Stimulated activated naive CD4-positive, alpha-beta T cell (primary cell): ENCODE measurements at places on chromosomes 4 and X.

DNA sequence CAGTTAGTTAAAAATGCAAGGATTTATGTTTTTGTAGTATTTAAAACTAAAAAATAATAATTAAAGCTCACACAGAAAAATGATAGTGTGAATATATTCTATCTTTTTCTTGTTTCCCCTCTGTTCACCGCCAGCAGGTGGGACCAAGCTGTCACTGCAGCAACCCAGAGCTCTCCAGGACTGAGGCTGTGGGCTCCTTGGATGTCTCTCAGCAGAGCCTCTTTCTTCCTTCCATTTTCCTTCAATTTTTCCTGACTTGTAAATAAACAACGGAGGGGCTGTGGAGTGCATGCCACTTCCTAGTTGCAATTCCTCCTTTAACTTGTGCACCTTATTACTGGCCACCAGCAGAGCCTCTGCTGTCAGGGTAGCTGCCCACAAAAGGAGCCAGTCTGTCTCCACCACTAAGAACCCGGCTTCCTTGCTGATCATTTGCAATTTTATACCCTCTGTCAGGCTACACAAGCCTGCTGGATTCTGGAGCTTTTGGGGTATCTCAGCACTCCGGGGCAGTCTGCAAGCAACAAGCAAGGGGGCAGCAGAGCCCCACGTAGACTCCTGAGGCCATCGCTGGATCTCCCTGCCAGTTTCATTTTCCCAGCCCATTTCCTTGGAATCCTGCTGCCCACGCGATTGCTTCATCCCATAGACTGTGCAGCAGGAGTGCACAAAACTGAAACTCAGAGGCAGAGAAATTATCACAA is 1467.4 kb downstream of the C4orf33 start:
- DNase-seq, result no peak

- DNase-seq, result no peak
Observed at GRCh38 chr4:79334341-79334740, 8.5 kb upstream of the NAA11 start.

GRCh38 chr4:158999166-158999682 is 103.7 kb upstream of the RAPGEF2 start:
- no peak for DNase-seq

DNA sequence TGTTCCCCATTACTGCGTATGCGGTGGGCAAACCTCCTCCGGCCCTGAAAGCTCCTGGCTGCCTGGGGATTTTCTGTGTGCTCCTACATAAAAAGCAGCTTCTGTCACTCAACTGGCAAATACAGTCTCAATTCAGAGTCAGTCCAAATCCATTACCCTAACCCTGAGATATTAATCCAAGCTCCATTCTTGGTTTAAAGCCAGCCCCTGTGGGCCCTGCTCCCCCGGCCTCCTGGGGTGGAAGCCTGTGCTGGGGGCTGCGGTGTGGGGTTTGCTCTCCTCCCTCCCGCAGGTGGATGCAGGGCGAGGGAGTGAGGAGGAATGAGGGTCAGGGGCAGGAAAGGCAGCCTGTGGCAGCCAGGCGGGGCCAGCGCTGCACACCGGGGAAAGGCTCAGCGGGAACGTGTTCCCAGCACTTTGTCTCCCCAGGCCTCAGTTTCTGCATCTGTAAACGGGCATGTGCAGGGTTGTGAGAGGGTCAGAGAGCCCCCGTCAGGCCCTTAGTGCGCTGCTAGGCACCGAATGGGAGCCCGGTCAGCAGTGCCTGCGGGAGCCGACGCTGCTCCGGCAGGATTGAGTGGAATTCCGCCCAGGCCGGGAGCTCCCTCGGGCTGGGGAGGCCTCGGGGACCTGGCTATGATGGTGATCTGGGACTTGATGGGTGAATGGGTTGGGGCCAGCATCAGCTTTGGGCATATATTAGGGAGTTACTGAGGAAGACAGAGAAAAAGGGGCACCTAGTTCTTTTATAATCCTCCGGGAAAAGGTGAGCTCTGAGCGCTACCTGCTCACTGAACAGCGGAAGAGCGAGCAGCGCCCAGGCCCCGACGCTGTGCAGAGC is 6.3 kb upstream of the RGS12 start:
- no peak for DNase-seq

GRCh38 chr4:105698607-105699006 is 9.9 kb downstream of the INTS12 start:
- no peak for DNase-seq

DNA sequence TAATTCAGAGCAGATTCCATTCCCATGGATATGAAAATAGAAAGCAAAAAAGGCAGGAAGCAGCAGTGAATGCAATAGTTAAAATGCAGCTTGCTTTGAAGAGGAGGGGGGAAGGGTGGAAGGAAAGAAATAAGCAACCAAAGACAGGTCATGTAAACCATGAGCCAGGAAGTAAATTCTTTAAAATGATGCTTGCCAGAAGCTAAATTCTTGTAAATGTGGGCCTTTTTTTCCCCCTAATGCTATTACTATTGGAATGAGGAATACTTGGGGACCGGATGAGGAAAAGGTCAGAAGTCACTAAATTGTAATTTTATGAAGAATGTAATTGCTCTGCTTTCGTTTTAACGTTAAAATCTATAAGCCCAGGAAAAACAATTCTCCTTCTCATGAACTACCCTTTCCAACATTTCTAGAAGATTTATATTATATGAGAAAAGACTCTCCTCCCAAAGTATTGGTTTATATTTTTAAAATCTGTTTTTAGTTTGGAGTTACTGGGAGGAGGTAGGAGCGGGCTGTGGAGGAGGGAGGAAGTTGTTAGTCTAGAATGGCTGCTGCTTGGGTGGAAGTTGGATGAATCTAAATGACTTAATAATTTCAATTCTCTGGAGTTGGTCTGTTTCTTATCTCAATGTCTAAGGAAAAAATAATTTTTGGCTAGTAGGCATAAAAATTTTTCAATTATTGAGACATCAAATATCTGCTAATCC is 77.6 kb upstream of the PCDH18 start:
- DNase-seq, result no peak

DNA sequence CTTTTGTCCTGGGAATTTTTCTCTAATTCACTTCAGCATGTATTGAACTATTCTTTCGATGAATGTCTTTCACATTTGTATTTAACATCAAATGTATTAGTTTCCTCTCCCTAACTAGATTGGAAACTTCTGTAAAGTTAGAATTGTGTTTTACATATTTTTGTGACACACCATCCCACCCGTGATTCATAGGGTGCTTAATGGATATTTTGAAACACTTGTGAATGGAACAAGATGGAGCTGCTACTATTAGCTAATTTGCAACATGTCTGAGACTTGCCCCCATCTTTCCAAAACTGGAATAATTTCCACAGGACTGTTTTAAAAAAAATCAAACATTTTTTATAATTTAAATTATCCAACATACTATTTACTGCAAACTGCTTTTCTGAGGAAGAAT is 30.2 kb upstream of the GNPDA2 start:
- DNase-seq, result no peak

- no peak for DNase-seq
Observed at GRCh38 chr4:77917601-77918000, 55.0 kb downstream of the MRPL1 start.

DNA sequence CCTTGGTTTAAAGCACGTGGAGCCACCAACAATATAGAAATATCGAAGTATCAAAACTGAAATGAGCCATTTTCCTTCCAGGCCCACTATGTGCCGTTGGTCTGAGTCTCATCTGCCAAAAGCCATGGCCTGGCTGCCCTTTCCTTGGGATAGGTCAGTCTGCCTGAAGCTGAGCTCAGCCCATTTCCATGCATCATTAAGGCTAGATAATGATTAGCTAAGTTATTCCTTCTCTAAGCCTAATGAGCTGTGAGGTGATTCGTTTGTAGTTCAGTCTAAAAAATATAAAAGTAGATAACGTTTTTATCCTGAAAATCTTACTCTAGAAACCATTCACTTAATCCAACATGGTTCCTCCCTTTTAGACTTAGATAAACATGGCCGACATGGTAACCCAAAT is 936.2 kb upstream of the LCORL start:
- DNase-seq, result no peak

DNA sequence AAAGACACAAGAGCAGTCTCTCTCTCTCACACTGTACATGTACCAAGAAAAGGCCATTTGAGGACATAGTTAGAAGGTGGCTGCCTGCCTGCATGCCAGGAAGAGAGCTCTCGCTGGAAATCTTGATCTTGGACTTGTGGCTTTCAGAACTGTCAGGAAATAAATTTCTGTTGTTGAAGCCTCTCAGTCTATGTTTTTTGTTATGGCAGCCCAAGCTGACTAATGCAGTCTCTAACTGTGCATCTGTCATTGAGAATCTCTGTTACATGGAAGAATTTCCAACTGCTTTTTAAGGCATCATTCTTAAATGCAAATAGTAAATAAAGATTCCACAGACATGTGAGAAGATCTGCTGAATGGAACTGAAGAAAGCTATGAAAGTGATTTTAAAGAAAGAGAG is 198.3 kb downstream of the PCDH10 start:
- DNase-seq, result no peak

DNA sequence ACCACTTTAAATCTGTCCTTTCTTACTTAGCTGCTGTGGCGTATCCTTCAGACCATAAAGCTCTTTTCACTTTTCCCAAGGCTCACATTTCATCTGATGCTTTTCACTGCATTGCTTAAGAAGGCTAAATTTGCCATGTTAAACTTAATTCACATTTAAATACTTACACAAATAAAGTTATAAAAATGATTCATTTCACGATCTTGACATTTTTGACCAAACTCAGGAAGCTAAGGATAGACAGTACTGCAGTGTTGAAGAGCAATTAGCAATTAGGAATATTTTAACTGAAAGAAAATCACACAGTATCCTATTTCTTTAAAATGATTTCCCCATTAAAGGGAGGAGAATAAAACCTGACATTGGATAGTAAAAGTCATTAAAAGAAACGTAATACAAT is 1038.6 kb downstream of the STPG2 start:
- no peak for DNase-seq

DNA sequence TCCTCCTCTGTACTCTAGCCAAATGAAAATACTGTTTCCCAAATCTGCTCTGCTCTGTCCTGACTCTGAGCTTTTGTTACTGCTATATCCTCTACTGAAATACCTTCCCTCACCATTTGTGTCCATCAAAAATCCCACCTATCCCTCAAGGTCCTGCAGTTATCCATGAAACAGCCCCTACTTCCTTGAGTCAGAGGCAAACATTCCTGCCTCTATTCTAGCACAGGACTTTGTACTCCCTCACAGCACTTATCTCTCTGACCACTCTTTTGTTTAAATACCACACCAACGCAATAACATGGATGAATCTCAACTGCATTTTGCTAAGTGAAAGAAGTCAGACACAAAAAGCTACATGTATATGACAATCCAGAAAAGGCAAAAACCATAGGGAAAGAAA is 10.5 kb upstream of the RNF128 start:
- no peak for DNase-seq

GRCh38 chrX:132017431-132018185 is 5.5 kb upstream of the STK26 start:
- no peak for DNase-seq

DNA sequence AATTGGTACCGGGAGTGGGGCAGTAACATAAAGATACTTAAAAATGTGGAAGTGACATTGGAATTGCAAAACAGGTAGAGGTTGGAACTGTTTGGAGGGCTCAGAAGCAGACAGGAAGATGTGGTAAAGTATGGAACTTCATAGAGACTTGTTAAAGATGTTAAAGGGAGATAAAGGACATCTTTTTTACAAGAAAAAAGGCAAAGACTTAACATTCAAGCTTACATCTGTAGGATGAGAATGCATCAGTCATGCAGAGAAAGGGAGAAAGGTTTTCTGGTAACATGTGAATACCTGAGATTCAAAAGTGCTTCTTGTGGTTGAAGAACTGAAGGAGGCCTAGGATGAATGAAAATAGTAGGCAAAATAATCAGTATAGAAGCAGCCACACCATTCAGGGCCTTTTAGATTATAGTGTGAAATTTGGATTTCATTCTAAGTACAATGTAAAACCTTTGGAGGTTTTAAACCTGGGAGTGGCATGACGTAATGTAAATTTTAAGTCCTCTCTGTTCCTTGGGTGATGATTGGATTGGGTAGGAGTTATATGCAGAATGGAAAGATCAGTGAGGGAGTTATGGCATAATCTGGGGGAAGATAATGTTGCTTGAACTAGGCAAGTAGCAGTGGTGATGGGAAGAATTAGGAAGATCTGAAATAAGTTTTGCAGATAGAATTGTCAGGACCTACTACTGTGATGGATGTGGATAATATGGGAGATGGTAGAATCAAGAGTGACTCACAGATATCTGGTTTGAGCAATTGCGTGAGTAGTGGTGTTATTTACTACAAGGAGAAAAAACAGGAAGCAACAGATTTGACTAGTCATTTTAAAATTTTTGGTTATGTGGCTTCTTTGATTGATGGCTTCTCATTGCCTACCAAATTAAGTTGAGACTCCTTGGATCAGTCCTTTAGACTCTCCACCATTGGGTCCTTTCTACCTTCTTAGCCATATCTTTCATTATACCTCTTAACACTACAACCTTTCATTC is 138.7 kb downstream of the VSIG4 start:
- no peak for DNase-seq

DNA sequence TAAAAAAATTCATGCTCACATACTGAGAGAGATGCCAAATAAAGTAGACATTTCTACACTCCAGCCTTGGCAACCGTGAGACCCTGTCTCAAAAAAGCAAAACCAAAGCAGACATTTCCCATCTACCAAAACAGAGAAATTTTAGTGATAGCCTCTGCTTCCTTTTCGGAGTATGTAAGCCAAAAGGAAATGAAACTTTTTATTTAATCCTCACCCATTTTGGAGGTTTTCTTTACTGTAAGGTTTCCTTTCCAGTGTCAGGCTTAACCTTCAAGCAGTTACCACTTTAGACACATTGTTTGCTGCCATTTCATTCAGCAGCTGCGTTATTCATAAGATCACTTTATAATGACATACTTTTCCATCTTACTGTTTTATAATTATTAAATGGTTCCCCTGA is 15.9 kb downstream of the ADD1 start:
- DNase-seq, result no peak

DNA sequence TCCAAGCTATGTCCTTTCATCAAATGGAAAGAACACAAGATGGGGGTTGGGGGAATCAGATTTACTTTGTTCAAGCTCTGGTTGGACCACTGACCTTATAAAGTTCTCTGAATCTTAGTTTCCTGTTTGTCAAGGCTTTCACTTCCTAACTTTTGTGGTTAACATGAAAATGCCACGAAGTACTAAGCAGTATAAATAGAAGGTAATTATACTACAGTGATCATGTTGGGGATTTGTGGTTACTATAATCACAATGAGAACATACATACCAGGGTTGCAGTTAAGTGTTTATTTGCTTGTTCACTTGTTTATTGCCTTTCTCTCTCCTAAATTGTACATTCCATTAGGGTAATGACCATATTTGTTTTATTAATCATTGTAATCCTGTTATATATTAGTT is 53.2 kb downstream of the SPRY1 start:
- no peak for DNase-seq

- DNase-seq, result no peak
Observed at GRCh38 chr4:174254613-174255012, 28.9 kb downstream of the FBXO8 start.

DNA sequence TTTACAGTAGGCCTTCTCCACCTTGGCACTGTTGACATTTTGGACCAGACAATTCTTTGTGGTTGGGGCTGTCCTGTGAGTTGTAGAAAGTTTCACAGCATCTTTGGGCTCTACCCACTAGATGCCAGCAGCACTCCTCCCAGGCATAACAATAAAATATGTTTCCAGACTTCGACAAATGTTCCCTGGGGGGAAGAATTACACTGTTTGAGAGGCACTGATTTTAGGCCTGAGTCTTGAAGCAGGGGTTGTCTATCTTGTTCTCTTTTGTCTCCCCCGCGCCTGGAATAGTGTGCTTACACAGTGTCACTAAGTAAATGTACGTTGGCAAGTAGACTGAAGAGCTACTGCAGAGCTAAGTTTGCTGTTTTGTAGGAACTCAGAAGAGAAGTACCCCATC is 254.4 kb upstream of the BOD1L1 start:
- no peak for DNase-seq
